ENCODE measurements at places on chromosomes 5 and 9. TPM values are rescaled to one million over a fixed set of nuclear protein-coding genes. Genes with fewer than 3 reads are reported as not detected.

The TNC gene
- 263 TPM for total RNA-seq

The ZBTB6 gene
- total RNA-seq: 6.5 TPM

The IL5 gene
- not detected for total RNA-seq

The SH2D3C gene
- 0.23 TPM for total RNA-seq

The LNPEP gene
- total RNA-seq: 22.8 TPM

The SLC46A2 gene
- total RNA-seq: not detected

The IFNK gene
- total RNA-seq: 4.3 TPM

The RASA1 gene
- total RNA-seq: 43.2 TPM

The ZBED3 gene
- total RNA-seq: 0.49 TPM

The OTULINL gene
- total RNA-seq: 0.78 TPM

The ACTBL2 gene
- 0.04 TPM for total RNA-seq

The NUTM2F gene
- not detected for total RNA-seq

The GPR150 gene
- total RNA-seq: 0.47 TPM

The LHX2 gene
- total RNA-seq: 12.3 TPM

The VCAN gene
- 16.6 TPM for total RNA-seq

The SMIM33 gene
- total RNA-seq: not detected

The SEMA4D gene
- 1.6 TPM for total RNA-seq

The GPBP1 gene
- total RNA-seq: 33.7 TPM

The NR5A1 gene
- total RNA-seq: not detected

The OR13F1 gene
- total RNA-seq: not detected

The ARSI gene
- 12.7 TPM for total RNA-seq

The INSL6 gene
- not detected for total RNA-seq

The SPATA6L gene
- total RNA-seq: 1.6 TPM

The CBY3 gene
- total RNA-seq: not detected

The PCDHGA1 gene
- not detected for total RNA-seq

The SCGB3A2 gene
- total RNA-seq: not detected

The RASEF gene
- total RNA-seq: 0.55 TPM

The SYNPO gene
- 15.4 TPM for total RNA-seq

The SERINC5 gene
- 21.3 TPM for total RNA-seq

The TEK gene
- total RNA-seq: 0.23 TPM

The EPB41L4B gene
- total RNA-seq: 5.9 TPM

The GNA14 gene
- total RNA-seq: not detected

The CORO2A gene
- total RNA-seq: 22.3 TPM

The SUSD3 gene
- total RNA-seq: 3.1 TPM

The PHF24 gene
- 0.27 TPM for total RNA-seq

The CLIC3 gene
- total RNA-seq: 8.7 TPM

The EGR1 gene
- 65.0 TPM for total RNA-seq

The SPATA31D4 gene
- not detected for total RNA-seq

The INSL4 gene
- total RNA-seq: not detected

The MSX2 gene
- 4.8 TPM for total RNA-seq

The TMEM245 gene
- 24.2 TPM for total RNA-seq

The EGFLAM gene
- total RNA-seq: 0.31 TPM

The SPAAR gene
- total RNA-seq: not detected

The C9orf50 gene
- total RNA-seq: not detected

The PLEKHG4B gene
- total RNA-seq: under 0.01 TPM

All from hair follicular keratinocyte (primary cell).